Astrocyte of the spinal cord (primary cell): ENCODE measurements at places on chromosomes 1 and 21.

- DNase-seq = no peak
Measured at GRCh38 chr21:35284199-35284598, 235.1 kb upstream of the RUNX1 start.

DNA sequence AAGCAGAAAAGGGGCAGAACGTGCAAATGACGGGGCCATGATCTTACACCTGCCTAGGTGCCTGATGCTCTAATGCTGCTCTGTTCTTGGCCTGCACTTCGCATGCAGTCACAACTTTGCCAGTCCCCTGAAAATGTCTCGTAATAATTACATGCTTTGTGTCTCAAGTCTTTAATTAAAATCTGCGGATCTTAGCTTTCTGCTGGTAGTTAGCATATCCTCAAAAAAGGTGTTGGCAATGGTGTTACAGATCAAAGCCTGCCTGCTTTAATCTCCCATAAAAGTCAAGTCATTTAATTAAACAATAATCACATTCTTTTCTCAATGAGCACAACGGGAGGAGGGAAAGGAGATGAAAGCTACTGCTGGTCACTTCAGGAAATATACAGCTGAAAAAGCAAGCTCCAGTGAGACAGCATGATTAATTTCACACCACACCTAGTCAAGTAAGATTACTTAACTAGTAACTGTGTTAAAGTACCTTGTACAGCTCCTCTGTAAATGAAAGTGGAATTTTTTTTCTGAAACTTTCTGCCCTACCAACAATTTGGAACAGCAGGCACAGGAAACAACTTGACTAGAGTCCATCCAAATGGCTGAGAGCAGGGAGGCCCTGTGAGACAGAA lies 45.8 kb downstream of the STX6 start:
- DNase-seq = no peak

- peak; percentile 46 for DNase-seq
Measured at GRCh38 chr1:60564916-60565750, 491.6 kb upstream of the C1orf87 start.

GRCh38 chr1:42177541-42177981 lies 13.0 kb upstream of the GUCA2A start:
- peak; percentile 80 for DNase-seq

DNA sequence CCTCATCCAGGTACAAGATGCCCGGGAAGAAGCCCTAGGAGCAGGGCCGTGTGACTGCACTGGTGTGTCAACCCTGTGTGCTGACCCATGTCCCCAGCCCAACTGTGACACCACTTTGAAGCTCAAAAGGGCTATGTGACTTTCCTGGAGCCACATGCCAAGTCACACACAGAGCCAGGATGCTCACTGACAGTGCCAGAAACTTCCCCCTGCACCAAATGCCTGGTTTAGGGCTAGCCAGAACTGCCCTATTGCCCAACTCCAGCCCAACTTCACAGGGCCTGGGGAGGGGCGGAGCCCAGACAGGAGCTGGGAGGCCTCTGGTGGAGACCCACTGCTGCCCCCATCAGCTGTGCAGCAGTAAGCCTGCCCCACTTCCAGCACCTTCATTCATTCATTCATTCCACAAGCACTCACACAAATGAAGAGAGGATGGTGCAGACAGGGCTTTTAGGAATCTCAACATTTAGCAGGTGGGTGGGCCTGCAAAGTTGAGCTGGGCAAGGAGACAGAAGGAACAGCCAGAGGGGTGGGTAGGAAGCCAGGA lies 36.7 kb downstream of the KCNQ4 start:
- DNase-seq = no peak

DNA sequence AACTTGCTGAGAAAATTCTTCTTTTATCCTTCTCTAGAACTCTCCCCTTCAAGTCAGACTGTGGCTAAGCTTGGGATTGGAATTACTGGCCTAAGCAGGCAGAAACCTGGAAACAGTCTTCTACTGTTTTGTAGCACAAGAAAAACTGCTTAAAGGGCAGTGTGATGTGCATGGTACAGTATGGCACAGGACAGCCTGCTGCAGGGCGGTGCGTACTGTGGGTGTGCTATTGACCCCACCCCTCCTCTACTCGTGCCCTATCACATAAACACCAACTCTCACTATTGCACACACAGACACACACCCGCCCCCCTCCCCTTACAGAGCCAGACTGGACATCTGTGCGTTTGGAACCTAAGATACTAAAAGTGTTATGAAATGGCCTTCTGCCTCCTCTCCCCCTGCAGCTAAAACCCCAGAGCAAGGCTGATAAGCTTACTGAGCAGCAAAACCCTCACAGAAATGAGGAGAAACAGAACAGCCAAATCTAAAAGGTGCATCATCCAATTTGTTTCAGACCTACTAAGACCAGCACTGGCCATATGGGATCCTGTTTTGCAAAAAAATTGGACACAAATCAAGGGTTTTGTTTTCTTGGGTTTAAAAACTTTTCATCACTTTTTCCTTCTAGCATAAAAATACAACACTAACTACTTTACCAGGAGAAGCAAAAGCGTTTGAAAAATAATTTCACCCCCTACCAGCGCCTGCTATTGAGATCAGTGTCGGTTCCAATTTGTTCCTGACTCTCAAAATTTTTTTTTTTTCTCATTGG lies 355.8 kb upstream of the LYPLAL1 start:
- DNase-seq = no peak

- DNase-seq = no peak
Measured at GRCh38 chr21:8991088-8991907, 1530.1 kb upstream of the TPTE start.

DNA sequence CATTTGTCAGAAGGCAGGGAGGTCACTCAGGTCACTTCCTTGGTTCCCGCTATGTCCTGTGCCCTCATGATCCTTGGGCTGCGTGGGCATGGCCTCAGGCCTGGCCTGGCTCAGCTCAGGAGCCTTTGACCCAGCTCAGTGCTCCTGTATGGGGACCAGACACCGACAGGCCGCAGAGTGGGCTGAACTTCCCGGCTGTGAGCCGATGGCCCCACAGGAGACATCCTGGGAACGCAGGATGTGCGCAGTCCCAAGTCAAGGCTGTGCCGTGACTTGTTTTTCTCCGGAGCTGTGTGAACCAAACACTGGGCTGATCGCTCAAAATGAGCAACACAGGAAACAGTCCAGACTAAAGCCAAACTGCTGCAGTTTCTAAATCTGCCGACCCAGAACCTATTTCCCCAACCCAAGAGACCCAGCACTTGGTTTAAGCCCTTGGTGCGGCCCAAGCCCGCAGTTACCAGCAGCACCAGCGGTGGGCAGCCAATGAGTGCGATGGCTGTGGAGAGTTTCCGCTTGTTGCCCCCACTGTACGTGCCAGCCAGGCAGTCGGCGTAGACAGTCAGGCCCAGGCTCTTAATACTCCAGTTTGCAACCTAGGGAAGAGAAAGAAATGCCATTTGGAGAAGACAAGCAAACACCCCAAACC lies 92.3 kb upstream of the GCLM start:
- DNase-seq = no peak

GRCh38 chr1:200780545-200781369 lies 42.1 kb downstream of the CAMSAP2 start:
- peak; percentile 58 for DNase-seq

- DNase-seq = no peak
Measured at GRCh38 chr1:203130358-203130985, 2.9 kb downstream of the ADORA1 start.

DNA sequence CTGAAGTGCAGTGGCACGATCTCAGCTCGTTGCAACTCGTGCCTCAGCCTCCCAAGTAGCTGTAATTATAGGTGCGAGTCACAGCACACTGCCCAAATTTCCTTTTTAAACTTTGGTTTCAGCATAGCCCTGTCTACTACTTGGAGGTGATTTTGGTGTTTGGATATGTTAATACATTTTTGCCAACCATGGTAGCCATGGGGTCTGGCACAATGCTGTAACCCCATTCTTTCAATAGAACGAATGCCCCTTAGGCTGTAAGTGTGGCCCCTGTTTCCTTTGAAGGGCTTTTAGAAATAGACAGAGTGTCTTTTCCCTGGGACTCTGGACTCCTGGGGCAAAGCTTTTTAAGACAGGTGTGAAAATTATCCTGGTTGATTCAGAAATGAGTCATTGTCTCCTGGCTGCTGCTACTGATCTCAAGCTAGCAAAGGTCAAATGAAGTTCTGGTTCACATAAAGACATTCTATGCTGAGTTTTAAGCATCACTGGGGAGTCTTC lies 141.1 kb upstream of the RUNX1 start:
- DNase-seq = peak; percentile 66

GRCh38 chr1:116185161-116185701 lies 74.0 kb downstream of the MAB21L3 start:
- DNase-seq = no peak

- no peak for DNase-seq
Measured at GRCh38 chr1:184822267-184822666, 67.6 kb upstream of the EDEM3 start.

DNA sequence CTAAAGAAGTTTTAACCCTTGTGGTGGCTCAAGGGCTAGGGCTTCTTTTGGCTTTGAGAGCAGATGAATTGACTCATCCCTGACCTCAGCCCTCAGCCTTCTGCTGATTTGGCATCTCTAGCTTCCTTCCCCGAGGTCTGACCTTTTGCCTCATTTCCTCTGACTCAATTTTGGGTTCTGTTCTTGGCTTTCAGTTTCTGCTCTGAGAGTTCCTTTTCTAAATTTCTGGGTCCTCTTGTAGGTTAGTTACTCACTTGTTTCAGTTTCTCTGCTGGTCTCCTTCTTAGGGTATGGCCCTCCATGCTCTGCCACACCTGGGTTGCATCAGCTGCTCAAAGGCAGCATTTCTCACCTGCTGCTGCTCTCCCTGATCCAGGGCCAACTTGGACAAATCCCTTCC lies 19.4 kb downstream of the PDE4B start:
- DNase-seq = peak; percentile 90

GRCh38 chr1:164624400-164624799 lies 65.4 kb downstream of the PBX1 start:
- no peak for DNase-seq

GRCh38 chr1:185334182-185334581 lies 17.1 kb upstream of the IVNS1ABP start:
- no peak for DNase-seq

- peak; percentile 64 for DNase-seq
Measured at GRCh38 chr1:216902669-216903381, 179.6 kb upstream of the ESRRG start.

DNA sequence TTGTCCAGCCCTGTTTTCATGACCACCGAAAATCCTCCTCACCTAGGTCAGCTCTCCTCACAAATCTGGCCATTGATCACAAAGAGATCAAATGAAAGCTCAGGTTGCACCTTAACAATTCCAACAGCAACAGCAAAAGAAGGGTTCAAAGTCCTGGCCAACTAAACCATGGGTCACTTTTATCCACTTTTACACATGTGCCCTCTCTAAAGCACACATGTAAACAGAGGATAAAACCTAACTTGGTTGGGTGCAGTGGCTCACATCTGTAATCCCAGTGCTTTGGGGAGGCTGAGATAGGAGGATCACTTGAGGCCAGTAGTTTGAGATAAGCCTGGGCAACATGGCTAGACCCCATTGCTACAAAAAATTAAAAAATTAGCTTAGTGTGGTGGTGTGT lies 3.9 kb upstream of the RBM15 start:
- DNase-seq = no peak

- peak; percentile 89 for DNase-seq
Measured at GRCh38 chr1:94305704-94306103, 68.3 kb upstream of the ARHGAP29 start.

- DNase-seq = peak; percentile 13
Measured at GRCh38 chr1:106608841-106609240, 447.6 kb upstream of the PRMT6 start.
